Esophagus squamous epithelium (tissue), 5 donors: ENCODE measurements at places on chromosomes 11 and 22.

DNA sequence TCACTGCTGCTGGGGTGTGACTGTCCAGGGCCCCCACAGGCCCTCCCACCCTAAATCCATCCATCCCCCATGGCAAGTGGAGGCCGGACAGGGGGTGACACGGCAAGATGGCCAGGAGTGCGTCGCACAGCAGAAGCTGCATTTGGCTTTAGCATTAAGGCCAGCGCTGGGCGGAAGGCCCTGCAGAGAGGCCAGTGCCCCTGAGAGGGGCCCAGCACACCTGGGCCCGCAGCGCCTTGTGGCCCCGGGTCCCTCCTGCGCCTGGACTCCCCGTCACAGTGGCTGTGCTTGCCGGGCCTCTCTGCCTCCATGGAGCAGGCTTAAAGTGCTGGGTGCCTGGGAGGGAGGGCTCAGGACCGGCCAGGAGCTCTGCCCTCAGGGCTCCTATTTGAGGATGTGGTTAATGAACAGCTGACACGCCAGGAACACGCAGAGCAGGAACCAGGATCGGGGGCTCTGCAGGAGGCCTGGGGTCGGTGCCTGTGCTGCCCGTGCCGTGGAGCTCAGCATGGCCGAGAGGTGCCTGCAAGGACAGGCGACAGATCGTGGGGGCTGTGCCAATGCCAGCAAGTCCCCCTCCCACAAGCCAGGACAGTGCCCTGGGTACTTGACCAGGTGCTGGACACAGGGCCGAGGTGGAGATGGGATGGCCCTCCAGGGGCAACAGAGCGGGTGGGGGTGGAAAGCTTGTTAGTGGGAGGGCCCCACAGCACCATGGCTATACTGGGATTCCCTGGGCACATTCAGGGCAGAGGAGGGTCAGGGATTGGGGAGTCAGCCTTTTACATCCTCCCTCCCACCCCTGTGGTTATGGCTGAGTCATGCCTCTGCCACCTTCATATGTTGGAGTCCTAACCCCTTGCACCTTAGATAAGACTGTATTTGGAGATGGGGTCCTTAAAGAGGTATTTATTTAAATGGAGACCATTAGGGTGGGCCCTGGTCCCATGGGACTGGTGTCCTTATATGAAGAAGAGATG, 30.9 kb upstream of the CARS1 start:
- no peak for DNase-seq

DNA sequence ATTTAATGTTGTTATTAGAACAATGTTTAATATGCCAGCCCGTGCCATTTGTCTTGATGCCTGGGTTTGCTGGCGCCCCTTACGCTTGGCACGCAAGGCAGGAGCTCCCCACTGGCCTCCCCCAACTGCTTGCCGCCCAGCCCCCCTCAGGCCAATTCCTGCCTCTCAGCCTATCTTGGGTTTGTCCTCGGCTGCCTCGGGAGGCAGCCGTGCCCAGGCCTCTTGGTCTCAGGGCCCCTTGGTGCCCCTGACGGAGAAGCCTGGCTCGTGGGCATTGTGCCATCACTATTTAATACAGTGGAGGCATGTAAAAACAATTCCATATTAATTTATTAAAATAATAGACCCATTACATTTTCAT, 119.8 kb downstream of the KCNQ1OT1 start:
- no peak for DNase-seq

DNA sequence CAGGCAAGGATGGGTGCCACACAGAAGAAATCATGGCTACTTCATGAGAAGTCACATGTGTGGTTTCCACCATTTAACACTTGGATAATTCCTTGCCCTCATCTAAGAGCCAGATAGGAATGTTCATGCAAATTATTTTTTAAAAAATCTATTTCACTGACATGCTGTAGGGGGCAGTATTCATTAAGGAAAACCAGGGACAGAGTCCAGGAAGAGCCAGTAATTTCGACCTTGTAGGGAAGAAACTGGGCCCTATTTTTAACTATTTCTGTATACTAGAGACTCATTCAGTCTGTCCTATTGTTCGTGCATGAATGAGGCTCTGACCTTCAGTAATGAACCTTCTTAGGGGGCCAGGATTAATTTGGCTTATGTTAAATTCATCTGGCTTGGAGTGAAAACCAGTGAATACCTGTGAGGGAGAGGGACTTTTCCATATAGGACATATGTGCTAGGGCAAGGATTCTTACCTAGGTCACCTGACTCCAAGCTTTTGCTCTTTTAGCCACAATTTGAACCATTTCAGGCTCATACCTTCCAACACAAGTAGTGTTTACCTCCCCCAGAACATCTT, 192.7 kb downstream of the NAV2 start:
- DNase-seq = no peak

- no peak for DNase-seq
Observed at GRCh38 chr11:8634498-8634897, 40.5 kb upstream of the STK33 start.

DNA sequence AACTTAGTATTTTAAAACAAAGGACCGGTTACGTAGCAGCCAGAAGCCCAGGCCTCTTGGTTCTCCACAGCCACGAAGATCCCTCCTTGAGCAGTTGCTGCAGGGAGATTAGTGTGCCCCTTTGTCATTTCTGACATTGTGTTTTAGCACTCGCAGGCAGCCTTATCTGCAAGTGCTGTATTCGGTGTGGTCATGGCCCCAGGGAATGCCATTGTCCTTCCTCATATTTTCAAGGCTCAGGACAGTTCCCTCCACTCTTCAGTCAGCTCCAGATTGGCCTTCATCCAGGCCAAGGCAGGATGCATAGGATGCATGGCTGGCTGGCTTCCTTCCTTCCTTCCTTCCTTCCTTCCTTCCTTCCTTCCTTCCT, 88.5 kb downstream of the ZBTB16 start:
- DNase-seq = no peak

DNA sequence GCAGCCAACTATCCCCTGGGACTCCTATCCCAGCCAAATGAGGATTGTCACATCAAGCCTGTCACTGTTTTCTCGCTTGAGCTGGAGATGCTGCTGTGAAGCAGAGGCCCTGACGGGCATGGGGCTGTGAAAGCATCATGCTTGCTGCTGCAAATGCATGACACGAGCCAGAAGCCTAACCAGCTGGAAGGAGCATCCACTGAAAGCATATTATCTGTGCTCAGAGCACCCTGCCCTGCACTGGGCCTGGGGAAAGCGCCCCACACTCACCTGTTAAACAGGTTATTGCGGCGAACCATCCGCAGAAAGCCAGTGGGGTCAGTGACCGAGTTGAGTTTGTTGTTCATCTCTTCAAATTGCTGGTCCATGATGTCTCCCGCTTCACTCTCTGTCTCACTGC, 110.9 kb upstream of the PITPNB start:
- DNase-seq = no peak

DNA sequence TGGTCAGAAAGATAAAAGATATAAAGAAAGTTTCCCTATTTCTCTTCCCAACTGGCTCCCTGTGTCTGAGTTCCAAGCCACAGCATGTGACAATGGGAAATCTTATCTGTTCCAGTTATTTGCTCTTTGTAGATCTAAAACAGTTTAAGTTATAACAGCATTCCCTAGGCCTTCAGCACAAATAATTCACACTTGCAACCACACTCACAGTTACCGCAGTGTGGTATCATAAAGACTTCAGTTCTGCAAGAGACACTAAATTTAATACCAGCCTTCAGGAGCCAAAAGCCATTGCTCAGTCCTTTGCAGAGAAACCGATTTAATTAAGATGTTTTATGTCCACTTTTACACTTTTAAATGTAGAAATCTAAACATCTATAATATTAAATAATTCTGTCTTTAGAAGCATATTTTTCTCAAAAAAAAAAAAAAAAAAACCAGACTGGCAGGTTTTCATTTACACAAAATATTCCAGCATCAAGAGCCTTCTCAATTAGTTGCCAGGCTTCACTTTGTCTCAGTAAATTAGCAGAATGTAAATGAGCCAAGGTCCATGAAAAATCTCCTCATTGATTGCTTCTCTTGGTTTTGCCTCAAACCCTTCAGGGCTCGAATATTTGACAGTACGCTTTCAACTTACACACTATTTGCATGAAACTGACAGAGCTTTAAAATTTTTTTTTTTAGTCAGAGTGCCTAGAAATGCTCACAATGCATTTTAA, 300.0 kb upstream of the DDI1 start:
- no peak for DNase-seq

GRCh38 chr11:13233173-13233745, 44.3 kb upstream of the BMAL1 start:
- no peak for DNase-seq

DNA sequence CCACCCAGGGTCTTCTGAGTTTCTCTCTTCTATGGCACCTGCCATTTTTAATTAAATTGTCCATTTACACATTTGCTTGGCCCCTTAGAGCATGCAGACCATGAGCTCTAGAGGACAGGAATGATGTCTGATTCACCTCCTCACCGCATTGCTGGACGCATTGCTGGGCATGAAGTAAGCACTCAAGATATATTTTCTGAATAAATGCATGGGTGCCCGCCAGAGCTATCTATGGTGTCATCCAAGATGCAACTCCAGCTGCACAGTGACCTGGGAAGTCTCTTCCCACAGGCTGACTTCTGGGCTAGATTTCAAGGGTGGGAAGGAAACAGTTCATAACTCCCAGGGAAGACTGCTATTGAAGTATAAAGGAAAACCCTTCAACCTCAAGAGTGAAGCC, 66.6 kb upstream of the ASPHD2 start:
- no peak for DNase-seq

- no peak for DNase-seq
Observed at GRCh38 chr11:72736452-72737069, 15.6 kb downstream of the ARAP1 start.

- no peak for DNase-seq
Observed at GRCh38 chr22:42676059-42676607, 26.9 kb upstream of the CYB5R3 start.

DNA sequence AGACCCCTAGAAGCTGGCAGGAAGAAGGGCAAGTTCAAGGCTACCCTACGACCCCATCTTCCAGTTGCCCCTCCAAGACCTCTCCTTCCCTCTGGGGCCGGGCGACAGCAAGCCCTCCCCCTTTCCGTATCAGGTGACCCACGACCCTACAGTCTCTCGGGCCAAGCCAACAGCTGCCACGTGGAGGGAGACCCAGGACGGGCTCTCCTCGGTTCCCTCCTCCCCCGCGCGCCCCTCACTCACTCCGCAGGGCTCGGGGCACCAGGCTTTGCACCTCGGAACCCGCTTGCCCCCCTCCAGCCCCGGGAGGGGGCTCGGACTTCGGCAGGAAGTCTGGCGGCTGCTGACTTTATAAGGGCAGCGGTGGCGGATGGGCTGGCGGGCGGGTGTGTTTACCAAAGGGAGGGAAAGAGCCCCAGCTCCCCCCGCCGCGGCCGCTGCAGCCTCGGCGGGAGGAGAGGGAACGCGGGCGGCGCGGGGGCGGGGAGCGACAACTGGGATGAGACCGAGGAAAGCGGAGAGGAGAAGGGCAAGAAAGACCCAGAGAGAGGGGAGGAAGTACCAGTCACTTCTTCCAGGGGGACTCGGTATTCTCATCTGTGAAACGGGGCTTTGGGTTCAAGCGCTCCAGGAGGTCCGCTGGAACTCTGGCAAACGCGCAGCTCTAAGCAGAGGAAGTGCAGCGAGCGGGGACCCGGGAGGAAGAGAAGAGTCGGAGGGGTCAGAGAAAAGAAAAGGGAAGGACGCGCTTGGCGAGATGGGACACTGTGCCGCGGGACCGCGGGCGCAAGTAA, 767 bp downstream of the SLC43A1 start:
- no peak for DNase-seq

DNA sequence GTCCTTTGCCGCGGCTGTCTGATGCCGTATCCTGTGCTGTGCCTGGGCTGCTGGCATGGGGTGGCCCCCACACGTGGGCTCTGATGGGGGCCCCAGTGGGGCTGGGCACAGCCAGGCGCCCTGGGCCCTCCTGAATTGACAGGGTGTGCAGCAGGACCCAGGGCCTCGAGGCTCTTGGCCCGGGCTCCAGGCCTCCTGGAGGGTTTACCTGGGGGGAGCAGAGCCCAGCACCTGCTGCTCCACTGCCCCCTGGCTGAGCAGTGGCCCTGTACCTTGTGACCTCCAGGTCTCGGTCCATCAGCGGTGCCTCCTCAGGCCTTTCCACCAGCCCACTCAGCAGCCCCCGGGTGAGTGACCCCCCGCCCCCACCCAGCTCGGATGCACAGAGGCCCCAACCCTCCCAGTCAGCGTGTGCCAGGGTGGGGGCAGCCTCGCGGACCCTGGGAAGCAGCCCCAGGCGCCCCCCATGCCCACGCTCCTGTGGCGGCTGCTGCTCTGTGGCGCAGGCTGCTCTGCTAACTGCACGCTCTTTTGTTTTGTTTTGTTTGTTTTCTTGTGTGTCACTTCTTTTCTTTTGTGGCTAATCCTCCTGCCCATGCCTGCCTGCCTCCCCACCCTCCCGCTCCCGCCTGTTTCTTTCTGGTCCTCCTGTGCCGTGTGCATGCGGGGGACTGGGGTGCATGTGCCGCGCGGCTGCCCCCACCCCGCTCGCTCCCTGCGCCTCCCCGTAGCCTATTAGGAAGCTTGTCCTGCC, 36.9 kb downstream of the MOB2 start:
- DNase-seq = no peak

DNA sequence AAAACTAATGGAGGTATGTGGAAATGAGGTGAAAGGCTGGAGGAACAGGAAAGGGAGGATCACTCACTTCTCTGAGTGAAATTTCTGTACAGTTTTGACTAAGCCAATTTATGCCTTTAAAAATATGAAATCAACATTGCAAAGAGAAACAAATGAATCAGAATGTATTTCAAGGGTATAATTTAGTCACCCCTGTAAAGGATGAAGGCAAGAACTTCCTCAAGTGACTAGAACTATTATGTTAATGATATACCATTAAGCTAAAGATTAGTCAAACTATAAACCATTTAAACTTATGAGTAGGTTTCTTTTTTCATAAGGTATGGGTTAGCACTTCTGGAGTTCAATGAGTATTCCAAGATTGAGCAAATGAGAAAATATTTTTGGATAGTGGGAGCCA, 184.5 kb upstream of the CHORDC1 start:
- DNase-seq = no peak

DNA sequence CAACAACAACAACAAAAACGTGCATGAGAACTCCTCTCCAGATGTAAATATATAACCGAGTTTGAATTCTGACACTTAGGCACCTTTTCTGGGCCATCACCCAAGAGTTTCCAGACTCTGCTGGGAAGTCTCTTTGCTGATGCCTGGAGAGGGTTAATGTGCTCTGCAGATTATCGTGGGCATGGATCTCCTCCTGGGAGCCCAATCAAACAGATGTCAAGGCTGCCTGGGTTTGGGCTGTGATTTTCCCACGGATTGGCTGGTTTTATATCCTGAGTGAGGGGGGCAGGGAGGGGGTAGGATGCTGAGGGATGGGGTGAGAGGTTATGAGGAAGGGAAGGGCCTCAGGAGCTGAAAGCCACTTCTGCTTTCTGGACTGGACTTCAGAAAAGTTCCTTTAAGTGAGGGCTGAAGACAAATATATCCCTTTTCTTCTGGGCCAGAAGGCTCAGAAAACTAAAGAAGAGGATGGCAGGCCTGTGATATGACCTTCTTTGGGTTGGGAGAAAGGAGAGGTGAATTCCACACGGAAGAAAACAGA, 4.2 kb downstream of the ELF5 start:
- DNase-seq = no peak

GRCh38 chr11:12413141-12414052, 36.0 kb downstream of the PARVA start:
- no peak for DNase-seq

- DNase-seq = no peak
Observed at GRCh38 chr22:46538814-46539160, 1.4 kb upstream of the CELSR1 start.
